Ovary (tissue), 10 donors: ENCODE measurements at places on chromosomes 3 and 15. TPM values are rescaled to one million over a fixed set of nuclear protein-coding genes. Genes with fewer than 3 reads are reported as not detected.

IL20RB gene
- total RNA-seq: 0.60 TPM

DNA sequence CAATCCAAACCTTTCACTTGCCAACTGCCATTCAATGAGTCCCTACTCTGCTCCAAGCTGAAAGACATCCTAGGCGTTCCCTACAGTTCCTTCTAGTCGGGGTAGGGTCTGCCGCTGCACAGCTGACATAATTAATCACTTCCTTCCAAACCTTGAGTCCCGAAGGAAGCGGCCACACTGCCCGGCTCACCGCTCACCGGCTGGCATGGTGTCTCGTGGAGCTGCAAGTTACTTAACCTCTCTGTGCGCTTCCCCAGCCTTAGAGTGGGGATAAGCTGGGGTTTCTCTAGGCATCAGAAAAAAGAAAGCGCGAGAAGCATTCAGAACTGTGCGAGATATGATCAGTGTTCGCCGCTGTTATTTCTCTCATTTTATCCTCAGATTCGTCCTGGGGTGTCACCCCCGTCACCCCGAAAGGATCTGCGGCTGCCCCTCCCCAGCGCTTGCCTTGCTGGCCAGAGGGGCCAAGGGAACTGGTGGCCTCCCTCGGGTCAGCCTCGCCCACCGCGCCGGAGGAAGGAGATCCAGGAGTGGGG lies 748 bp downstream of the MRPS25 start:
- H3K4me1 ChIP-seq: peaks cover 2% of the 10 kb centered on the region
- H3K36me3 ChIP-seq: no peaks in the 10 kb centered on the region
- H3K27ac ChIP-seq: peak overlapping the region; percentile 47

- no peaks in the 10 kb centered on the region for H3K27me3 ChIP-seq
- no peak overlapping the region for H3K4me3 ChIP-seq
- no peaks in the 10 kb centered on the region for H3K36me3 ChIP-seq
- DNase-seq: no peak
- no peaks in the 10 kb centered on the region for H3K4me1 ChIP-seq
Observed at GRCh38 chr3:106338582-106339214, 469.9 kb upstream of the CBLB start.

- no peaks in the 10 kb centered on the region for H3K36me3 ChIP-seq
- no peak overlapping the region for H3K27ac ChIP-seq
- H3K4me1 ChIP-seq: no peaks in the 10 kb centered on the region
- H3K27me3 ChIP-seq: no peaks in the 10 kb centered on the region
- DNase-seq: no peak
Observed at GRCh38 chr15:40550341-40551037, 14.4 kb downstream of the CCDC32 start.
